ENCODE measurements at places on chromosomes 13 and 19.

GRCh38 chr19:52492994-52493470 lies 34.4 kb upstream of the ZNF808 start:
- peak; percentile 76 for DNase-seq

GRCh38 chr19:19109601-19110000 lies 28.7 kb downstream of the TMEM161A start:
- DNase-seq: peak; percentile 93

DNA sequence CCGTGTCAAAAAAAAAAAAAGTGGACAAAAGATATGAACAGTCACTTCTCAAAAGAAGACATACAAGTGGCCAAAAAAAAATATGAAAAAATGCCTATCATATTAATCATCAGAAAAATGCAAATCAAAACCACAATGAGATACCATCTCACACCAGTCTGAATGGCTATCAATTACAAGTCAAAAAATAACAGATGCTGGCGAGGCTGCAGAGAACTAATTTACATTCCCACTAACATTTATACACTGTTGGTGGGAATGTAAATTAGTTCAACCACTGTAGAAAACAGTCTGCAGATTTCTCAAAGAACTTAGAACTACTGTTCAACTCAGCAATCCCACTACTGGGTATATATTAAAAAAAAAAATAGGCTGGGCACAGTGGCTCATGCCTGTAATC lies 26.5 kb upstream of the FOXO1 start:
- DNase-seq: no peak

DNA sequence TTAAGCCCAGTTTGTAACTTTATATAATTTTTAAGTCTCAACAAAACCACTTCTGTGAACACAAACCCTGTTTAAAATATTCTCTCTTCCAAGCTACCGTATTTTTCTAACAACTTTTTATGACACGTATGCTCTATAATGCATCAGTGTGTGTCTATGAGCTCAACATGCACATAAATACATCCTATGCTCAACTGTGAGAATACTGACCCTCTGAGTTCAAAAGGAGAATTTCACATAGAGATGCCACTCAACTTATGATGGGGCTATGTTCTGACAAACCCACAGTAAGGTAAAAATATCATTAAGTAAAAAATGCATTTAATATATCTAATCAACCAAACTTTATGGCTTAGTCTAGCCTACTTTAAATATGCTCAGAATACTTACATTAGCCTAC lies 1139.7 kb upstream of the SPRY2 start:
- no peak for DNase-seq

DNA sequence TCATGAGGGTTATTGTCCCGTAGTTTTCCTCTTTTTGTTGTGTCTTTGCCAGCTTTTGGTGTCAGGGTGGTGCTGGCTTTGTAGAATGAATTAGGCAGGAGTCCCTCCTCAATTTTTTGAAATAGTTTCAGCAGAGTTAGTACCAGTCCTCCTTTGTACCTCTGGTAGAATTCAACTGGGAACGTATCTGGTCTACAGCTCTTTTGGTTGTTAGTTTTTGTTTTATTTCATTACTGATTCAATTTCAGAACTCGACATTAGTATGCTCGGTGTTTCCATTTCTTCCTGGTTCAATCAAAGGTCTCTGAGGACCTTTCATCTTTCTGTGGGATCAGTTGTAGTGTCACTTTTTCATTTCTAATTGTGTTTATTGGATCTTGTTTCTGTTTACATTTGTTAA lies 1237.0 kb upstream of the PCDH9 start:
- no peak for DNase-seq

GRCh38 chr13:109251956-109252355 lies 534.4 kb downstream of the IRS2 start:
- peak; percentile 47 for DNase-seq

- peak; percentile 84 for DNase-seq
Measured at GRCh38 chr13:112071723-112072533, 5.0 kb downstream of the SOX1 start.

GRCh38 chr13:91459485-91459884 lies 61.1 kb downstream of the GPC5 start:
- no peak for DNase-seq
